GM13977 (cell line): ENCODE measurements at places on chromosomes 1 and 21.
A peak's percentile ranks its signal among the peaks of the same experiment; 100 is the strongest.

GRCh38 chr1:49356594-49356993, 579.9 kb upstream of the BEND5 start:
- no peak for DNase-seq

- no peak for DNase-seq
Measured at GRCh38 chr1:229181419-229181818, 89.5 kb upstream of the RAB4A start.

DNA sequence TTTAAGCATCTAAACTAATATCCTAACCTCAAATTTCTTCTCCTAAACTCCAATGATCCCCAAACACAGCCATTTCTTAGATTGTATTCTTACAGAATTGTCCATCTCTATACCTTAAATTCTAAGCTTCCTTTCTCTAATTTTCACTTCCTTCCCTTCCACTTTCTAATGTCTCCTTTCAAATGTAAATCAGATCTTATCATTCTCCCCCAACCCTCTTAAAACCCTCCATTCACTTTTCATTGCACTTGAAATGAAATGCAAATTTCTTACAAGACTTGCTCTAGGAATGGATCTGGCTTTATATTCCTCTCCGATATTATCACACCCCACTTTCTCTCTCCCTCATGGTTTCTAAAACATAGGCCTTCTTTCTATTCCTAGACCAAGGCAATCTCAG, 534.6 kb downstream of the LMO4 start:
- no peak for DNase-seq

GRCh38 chr1:92879316-92879968, 47.6 kb downstream of the RPL5 start:
- DNase-seq = no peak

DNA sequence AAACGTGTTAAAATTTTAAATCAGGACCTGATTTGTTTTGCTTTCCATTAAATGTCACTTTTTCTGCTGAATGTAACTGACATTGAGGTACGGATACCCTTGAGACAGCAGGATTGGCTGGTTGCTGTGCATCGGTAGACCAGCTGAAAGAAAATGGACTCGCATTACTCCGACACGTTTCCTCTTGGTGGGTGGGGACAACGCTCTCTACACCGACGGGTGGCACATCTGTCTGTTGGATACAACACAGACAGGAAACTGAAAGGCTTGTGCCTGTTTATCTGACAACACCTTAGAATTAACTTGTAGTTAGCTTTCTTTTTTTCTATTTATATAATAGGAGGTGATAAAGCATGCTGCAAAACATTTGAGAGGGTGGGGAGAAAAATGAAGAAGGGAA, 19.4 kb downstream of the PRPF38A start:
- DNase-seq = no peak

- peak; percentile 37 for DNase-seq
Measured at GRCh38 chr1:145824499-145824842, 471 bp downstream of the POLR3C start.

DNA sequence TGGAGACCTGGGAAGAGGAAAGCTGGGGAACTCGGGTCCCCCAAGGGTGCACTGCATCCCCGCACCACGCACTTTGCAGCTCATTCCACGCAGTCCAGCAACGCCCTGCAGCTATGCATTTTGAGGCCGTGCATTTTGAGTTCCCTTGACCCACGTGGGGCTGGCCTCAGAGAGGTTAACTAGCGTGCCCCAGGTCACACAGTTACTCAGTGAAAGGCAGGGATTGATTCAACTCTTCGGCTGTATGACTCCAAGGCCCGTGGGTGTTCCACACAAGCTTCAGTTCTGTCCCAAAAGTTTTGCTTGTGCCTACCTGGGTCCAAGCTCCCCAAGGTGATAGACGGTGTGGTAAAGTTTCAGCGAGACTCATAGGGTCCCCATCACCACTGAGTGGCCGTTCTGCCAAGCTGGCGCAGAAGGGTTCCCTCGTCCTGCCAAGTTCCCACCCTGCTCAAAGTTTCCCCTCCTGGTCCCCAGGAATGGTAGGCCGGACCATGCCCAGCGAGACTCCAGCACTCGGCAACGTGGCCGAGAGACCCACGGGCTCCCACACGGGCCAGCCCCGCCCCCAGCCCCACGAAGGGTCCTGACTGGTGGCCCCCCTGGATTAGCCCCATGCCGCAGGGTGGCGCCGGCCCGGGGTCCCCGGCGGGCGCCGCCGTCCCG, 611 bp downstream of the HSPG2 start:
- DNase-seq = no peak

DNA sequence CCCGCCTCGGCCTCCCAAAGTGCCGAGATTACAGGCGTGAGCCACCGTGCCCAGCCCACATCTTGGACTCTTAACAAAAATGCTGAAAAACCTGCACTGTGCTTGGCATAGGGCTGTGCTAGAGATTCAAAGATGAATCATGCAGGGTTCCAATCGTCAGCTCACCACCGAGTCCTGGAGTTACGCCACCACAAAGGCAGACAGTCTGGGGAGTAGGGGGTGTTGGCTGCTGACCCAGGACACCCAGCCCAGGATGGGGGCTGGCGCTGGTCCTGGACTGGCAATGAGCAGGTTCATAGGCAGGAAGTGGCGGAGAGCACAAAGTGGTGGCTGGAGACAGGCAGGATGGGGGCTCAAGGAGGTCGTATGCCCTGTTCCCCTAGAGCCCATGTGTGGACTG, 16.0 kb downstream of the PSRC1 start:
- DNase-seq = no peak
